Right ventricle myocardium inferior (tissue), 1 donor: ENCODE measurements at places on chromosomes 13 and 19. TPM values are rescaled to one million over a fixed set of nuclear protein-coding genes. Genes with fewer than 3 reads are reported as not detected.
A peak's percentile ranks its signal among the peaks of the same experiment; 100 is the strongest.

- DNase-seq, result no peak
Observed at GRCh38 chr13:45372189-45373161, 31.5 kb upstream of the TPT1 start.

GRCh38 chr19:36986601-36987000, 70.5 kb downstream of the ZNF568 start:
- no peak for DNase-seq

GRCh38 chr19:17510220-17510993, 1.0 kb upstream of the PGLS start:
- DNase-seq, result no peak

- DNase-seq, result no peak
Observed at GRCh38 chr13:48370815-48371214, 42.1 kb downstream of the LPAR6 start.

- DNase-seq, result no peak
Observed at GRCh38 chr19:28920269-28921066, 292.5 kb downstream of the UQCRFS1 start.

DNA sequence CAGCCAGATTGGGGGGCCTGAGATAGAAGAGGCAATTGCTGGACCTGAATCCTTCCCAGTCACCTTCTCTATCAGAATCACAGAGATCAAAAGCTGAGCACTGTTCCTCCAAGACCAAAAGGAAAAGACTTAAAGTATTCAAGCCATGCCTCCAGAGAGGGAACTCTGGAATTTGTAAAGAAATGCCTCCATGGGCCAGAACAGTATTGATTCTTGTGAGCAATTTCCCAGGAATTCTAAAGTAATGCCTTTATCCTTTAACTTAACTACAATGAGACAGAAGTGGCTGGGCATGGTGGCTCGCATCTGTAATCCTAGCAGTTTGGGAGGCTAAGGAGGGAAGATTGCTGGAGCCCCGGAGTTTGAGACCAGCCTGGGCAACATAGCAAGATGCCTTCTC, 148.8 kb downstream of the FLT1 start:
- DNase-seq, result no peak

The PSG4 gene
- total RNA-seq, result not detected

The JSRP1 gene
- not detected for total RNA-seq

The NOTCH3 gene
- total RNA-seq, result 28.5 TPM

- DNase-seq, result no peak
Observed at GRCh38 chr13:89486709-89487108, 1815.5 kb downstream of the SLITRK5 start.

DNA sequence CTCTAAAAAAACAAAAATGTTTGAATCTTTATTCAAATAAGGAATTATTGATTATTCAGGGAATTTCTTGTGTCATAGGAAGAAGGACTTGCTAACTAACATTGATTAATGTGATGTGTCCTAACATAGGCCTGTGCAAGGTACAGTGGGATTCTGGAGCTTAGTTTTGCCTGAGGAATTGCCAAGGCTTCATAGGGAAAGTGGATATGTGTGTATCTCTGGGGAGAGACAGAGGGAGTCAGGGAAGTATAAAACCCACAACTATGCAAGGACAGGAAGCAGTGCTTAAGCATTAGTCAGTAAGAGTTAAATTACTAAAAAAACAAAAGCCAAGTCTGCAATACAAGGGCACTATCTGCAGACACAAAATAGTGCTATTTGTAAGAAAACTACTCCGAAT, 59.6 kb downstream of the WDFY2 start:
- no peak for DNase-seq

GRCh38 chr13:49503951-49504350, 8.2 kb downstream of the PHF11 start:
- no peak for DNase-seq

The PRODH2 gene
- total RNA-seq, result not detected

The KCNN1 gene
- not detected for total RNA-seq

- peak; percentile 54 for DNase-seq
Observed at GRCh38 chr19:17873786-17874757, 2.3 kb downstream of the SLC5A5 start.

The CYP4F12 gene
- 5.8 TPM for total RNA-seq

DNA sequence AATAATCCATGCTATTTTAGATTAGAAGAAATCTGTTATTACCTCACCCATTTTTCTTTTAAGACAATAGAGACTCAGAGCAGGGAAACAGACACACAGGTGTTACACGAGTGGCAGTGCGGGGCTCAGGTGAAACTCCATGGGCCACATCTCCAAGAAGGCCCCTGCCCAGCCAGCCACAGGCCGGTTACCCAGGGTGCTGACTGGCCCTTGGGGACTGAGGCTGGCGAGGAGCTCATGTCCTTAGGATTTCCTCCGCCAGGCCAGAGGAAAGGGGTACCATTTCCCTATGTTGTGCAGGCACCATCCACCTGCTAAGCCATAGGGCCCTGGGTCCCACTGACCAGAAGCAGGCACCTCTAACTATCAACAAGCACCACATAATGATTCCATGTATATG, 10.6 kb downstream of the C19orf47 start:
- DNase-seq, result no peak

GRCh38 chr19:38203197-38203596, 20.8 kb downstream of the DPF1 start:
- DNase-seq, result peak; percentile 37

The CEACAM3 gene
- total RNA-seq, result 0.32 TPM

DNA sequence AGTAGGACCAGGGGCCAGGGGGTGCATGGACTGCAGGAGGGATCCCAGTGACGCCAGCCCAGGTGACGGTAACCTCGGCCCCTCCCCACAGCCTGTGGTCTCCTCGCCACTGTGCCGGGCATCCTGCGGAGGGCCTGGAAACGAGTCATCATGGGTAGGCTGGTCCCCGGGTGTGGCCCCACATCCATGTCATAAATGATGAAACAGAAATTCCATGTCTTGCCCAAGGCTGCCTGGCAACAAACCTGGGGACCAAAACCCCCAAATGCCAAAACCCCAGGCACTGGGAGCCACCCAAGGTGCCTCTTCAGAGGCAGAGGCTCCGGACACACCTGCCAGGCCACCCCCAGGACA, 20.9 kb downstream of the MAP2K2 start:
- DNase-seq, result no peak

DNA sequence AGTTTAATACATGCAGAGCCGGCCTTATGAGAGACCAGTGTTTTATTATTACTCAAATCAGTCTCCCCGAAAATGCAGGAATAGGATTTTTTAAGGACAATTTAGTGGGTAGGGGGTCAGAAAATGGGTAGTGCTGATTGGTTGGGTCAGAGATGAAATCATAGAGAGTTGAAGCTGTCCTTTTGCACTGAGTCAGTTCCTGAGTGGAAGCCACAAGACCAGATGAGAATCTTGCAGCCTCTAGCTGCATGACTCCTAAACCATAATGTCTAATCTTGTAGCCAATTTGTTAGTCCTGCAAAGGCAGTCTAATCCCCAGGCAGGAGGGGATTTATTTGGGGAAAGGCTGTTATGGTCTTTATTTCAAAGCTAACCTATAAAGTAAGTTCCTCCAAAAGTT, 1163.9 kb downstream of the DIAPH3 start:
- no peak for DNase-seq

The POLD1 gene
- 10.8 TPM for total RNA-seq

- no peak for DNase-seq
Observed at GRCh38 chr13:113853518-113854237, 10.2 kb downstream of the GAS6 start.

- no peak for DNase-seq
Observed at GRCh38 chr19:15468675-15469512, 4.5 kb upstream of the RASAL3 start.

The PSG11 gene
- not detected for total RNA-seq

- DNase-seq, result no peak
Observed at GRCh38 chr19:52963247-52963618, 552 bp upstream of the ZNF816 start.

The ZNF699 gene
- total RNA-seq, result 3.5 TPM

GRCh38 chr13:46544811-46545210, 8.2 kb upstream of the LRCH1 start:
- DNase-seq, result no peak

DNA sequence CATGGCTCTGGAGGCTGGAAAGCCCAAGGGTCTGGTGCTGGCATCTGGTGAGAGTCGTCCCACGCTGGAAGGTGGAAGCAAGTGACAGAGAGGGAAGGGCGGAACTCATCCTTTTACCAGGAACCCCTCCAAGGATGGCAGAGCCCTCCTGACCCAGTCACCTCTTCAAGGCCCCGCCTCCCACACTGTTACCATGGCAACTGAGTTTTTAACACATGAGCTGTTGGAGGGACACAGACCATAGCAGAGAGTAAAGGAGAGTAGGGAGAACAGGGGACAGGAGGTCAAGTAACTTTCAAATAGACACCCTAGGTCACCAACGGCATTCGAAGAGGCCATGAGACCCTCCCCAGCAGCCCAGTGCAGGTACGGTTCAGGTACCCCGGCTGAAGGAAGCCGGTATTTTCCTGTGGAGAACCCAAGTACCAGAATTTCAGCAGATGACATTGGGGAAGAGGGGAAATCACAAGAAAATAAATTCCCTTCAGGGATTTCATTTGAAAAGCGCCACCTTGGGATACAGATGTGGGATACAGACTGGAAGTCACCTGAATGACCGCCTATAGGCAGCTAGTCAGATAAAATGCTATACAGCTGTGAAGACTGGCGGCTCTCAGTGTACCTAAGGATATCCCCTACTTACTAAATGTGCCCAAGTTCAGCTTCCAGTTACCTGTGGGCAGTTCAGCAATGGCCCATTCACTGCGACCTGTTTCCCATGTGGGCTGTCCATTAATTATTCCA, 8.0 kb downstream of the IL17D start:
- DNase-seq, result no peak
